ENCODE measurements at places on chromosomes 4 and X. TPM values are rescaled to one million over a fixed set of nuclear protein-coding genes. Genes with fewer than 3 reads are reported as not detected.

The SMC1A gene
- total RNA-seq: 129 TPM

The EXOC1L gene
- total RNA-seq: not detected

The CENPVL2 gene
- total RNA-seq: 1.6 TPM

The CPE gene
- total RNA-seq: 65.2 TPM
